ENCODE measurements at places on chromosomes 1 and 21.

DNA sequence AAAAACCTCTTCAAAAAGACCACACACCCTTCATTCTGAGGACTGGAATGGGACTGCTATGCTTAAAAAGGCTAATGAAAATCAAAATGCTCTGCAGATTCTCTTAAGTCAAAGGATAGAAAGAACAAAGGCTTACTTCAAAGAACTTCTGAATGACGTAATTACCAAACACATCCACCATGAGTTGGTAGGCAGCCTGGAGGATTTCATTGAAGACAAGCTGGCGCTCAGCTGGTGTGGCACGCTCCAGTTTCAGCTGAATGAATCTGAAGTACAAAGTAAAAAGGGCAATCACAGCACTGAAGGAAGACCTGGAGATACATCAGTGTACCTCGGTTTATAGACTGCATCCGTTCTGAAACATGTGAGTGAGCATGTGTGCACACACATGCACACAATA lies 43.5 kb upstream of the SDC3 start:
- no peak for DNase-seq

DNA sequence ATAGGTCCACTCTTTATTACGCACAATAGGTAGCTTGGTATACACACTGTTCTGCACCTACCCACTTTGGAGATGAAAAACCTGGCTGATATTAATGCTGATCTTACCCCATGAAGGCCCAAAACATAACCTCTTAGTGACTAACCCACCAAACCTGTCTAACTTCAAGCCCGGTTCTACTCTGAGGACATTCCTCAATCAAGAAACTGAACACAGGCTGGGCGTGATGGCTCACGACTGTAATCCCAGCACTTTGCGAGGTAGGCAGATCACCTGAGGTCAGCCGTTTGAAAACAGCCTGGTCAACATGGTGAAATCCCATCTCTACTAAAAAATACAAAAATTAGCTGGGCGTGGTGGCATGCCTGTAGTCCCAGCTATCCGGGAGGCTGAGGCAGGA lies 50.5 kb downstream of the EYA3 start:
- no peak for DNase-seq

GRCh38 chr1:58699011-58699762 lies 675 bp downstream of the MYSM1 start:
- DNase-seq = peak; percentile 18

DNA sequence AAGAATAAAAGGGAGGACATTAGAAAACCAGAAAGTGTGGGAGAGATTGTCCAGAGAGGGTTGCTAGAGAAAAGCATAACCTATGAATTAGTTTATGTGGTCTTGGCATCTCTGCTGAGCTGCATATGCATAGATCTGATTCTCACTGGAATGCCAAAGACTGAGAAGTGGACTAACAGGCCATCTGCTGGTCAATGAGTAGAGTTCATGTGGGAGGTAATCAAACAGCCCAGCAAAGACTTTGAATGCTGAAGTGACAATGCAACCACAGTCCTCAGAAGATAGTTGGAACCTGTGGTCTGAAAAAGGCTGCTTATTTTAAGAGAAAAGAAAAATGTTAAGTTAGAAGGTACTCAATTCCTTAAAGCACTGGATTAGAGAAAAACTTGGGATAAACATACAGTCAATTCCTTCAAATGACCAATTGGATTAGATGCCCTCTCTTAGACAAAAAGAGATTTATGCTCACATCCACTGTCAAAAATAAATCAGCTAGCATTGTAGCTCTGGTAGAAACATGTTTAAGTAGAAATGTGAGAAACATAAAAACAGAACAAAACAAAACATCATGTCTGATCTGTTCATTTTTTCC lies 382.8 kb downstream of the AMY1C start:
- DNase-seq = no peak

DNA sequence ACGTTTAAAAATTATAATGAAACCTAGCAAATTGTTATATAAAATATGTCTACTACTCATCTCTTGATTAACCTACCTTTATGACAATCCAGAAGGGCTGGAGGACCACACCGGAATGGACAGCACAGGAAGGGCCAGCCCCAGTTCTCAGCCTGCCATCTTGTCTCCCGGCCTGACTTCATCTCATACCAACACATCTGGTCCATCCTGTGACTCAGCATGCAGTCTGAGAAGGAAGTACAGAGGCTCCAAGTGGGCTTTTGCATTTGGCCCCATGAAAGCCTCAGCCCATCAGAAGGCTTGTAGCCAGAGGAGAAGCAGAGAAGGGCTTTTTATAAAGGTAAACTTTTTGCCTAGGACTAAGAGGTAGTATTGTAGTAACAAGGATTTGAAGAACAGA lies 436.6 kb downstream of the MRPL39 start:
- peak; percentile 3 for DNase-seq

DNA sequence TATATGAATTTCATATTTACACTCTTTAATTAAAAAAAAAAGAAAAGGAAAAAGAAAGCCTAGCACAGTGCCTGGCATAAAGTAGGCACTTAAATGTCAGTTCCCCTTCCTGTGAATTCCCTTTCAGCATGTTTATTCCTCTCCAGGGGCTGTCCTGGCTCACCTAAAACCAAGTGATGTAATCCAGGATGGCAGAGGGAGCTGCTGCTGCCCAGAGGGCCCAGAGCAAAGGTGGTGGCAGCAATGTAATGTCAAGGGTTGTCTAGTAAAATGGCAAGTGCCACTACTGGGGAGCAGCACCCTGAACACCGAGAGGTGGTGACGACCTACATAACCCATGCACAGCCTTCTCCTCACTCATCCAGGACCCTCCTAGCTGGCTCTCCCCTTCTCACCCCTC lies 78.4 kb upstream of the LPGAT1 start:
- no peak for DNase-seq

GRCh38 chr1:6048179-6048867 lies 2.6 kb downstream of the KCNAB2 start:
- DNase-seq = no peak

GRCh38 chr1:66022904-66023620 lies 230.4 kb downstream of the PDE4B start:
- peak; percentile 10 for DNase-seq

- DNase-seq = no peak
Observed at GRCh38 chr1:234440348-234440747, 38.6 kb downstream of the TARBP1 start.

- DNase-seq = no peak
Observed at GRCh38 chr1:200388791-200389190, 21.0 kb downstream of the ZNF281 start.

DNA sequence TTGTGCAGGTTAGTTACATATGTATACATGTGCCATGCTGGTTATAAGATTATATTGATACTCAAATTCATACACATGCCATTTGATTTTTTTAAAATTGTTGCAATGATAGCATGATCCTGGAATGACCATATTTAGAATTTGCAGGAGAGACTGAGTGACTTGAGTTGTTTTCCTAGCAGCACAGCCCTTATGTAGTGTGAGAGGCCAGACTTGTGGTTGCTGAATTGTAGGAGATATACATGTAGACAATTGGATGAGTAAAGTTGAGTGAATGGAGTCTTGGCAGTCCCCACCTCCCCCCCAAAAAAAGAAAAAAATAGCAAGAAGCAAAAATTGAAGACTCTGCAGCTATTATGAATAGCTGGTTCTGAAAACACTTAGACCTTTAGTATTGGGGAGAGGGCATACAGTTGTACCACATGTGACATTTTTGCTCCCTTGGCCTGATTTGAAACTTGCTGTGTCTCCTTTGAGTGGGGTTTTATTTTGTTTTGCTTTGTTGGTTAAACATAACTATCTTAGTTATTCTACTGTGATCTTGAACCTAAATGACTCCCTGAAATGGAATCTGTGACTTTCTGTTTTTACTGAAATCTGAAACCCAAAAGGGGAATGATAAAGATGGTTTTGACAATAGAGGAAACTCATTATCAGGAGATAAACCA lies 280.3 kb downstream of the HMCN1 start:
- DNase-seq = peak; percentile 47

- no peak for DNase-seq
Observed at GRCh38 chr1:166017395-166017794, 149.4 kb downstream of the FAM78B start.

GRCh38 chr1:10865518-10866320 lies 69.3 kb upstream of the CASZ1 start:
- DNase-seq = no peak

GRCh38 chr1:14599800-14600199 lies 1.3 kb downstream of the KAZN start:
- DNase-seq = no peak

DNA sequence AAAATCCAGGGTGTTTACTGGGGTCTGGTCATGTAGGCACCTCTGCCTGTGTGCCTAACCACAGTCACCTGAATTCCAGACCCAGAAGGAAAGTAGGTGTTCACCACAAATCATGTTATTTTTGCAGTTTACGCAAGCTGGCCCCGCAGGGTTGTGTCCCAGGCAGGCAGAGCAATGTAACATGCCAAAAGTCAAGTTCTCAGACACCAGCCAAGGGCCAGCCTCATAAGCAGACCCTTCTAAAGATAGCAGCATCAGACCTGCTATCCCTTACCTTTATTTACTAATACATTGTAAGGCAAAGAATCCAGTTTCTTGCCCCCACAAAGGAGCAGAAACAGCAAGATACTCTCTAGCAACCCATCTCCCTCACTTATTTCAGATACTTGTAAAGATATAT lies 83.0 kb downstream of the GPR161 start:
- no peak for DNase-seq

DNA sequence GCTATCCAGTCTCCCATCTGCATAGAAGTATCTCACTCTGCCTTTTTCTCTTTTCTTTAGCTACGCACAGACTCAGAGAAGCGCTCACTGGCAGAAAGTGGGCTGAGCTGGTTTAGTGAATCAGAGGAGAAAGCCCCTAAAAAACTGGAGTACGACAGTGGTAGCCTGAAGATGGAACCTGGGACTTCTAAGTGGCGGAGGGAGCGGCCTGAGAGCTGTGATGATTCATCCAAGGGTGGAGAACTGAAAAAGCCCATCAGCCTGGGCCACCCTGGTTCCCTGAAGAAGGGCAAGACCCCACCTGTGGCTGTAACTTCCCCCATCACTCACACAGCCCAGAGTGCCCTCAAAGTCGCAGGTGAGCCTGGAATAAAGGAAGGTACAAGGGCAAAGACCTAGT lies 48.0 kb upstream of the IPO9 start:
- no peak for DNase-seq

- peak; percentile 89 for DNase-seq
Observed at GRCh38 chr1:17765444-17766411, 10.6 kb downstream of the ACTL8 start.

DNA sequence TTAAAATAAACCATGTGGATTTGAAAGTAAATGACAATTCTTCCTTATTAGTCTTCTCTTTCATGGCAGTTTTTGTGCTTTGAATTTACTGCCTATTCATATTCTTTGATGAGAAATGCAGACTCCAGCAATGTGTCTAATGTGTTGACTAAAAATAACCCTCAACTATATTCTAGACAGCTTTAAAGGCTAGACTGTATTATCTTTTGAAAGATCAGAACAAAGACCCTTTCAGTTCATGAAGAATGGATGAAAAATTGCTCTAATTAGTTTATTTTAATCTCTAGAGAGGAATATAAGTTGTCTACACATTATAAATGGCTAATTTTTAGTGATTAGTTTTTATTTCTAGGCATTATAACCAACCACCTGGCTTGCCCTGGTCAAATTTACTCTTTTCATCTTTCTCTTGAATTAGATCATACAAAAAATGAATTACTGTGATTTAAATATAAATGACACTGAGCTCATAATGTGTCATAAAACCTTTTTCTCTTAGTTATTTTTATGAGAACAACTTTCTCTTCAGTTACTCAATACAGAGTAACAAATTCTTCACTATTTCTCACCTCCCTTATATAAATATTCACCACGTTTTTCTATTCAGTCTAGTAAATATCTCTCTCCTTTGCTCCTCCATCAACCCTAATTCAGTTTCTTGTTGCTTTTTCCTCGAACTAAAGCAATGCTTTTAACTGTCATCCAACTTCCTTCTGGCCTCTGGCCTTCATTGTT lies 428.5 kb upstream of the TMPRSS15 start:
- DNase-seq = no peak

GRCh38 chr1:227685807-227686206 lies 49.3 kb downstream of the JMJD4 start:
- no peak for DNase-seq

GRCh38 chr21:32378956-32379355 lies 13.9 kb downstream of the URB1 start:
- DNase-seq = peak; percentile 88

- peak; percentile 23 for DNase-seq
Observed at GRCh38 chr21:31781737-31782136, 49.8 kb upstream of the SCAF4 start.

DNA sequence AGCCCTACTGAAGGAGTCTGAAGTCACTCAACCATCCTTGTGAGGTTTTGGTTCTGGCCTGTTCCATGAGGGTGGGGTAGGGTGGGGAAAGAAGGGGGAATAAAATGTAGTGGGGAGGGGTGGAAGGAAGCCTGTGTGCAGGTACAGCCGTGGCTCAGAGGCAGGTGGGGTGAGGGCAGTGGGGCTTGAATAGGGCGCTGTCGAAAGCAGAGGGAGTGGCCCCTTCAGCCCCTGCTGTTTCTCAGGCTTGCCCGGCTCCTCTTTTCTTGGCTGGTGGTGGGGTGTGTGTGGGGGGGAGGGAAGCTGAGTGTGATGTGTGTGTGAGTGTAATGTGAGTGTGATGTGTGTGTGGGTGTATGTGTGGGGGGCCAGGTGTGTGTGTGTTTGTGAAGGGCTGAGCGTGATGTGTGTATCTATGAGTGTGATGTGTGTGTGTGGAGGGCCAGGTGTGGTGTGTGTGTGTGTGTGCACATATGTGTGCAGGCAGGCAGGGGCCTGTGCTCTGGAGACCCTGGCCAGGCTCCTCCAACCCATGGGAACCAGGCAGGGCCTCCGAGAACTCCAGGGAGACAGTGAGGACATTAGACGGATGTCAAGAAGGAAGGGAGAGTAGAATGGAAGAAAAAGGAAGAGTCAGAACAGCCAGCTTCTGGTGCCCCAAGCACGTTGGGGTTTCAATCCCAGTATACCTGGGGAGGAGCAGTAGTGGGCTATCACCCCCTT lies 9.0 kb downstream of the SOX13 start:
- DNase-seq = no peak

DNA sequence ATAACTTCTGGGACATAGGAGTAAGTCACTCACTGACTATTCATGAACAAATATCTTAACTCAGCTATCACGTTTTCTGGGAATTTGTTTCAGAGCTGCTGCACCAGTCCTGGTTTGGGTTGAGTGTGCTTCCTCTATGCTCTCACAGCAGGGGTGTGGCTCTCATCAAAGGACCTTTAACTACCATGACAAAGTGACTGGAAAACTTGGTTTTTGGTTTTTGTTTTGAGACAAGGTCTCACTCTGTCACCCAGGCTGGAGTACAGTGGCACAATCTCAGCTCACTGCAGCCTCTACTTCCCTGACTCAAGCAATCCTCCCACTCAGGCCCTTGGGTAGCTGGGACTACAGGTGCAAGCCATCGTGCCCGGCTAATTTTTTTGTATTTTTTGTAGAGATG lies 4.1 kb downstream of the ILDR2 start:
- no peak for DNase-seq

GRCh38 chr1:56468518-56468917 lies 110.8 kb downstream of the PLPP3 start:
- DNase-seq = no peak

GRCh38 chr1:162710345-162710744 lies 78.1 kb downstream of the DDR2 start:
- DNase-seq = peak; percentile 71
